ENCODE measurements at places on chromosomes 12 and 14.
A peak's percentile ranks its signal among the peaks of the same experiment; 100 is the strongest.

GRCh38 chr12:101880769-101881168 is 3.4 kb downstream of the DRAM1 start:
- DNase-seq: no peak

GRCh38 chr12:129588142-129588541 is 315.7 kb downstream of the TMEM132D start:
- no peak for DNase-seq

DNA sequence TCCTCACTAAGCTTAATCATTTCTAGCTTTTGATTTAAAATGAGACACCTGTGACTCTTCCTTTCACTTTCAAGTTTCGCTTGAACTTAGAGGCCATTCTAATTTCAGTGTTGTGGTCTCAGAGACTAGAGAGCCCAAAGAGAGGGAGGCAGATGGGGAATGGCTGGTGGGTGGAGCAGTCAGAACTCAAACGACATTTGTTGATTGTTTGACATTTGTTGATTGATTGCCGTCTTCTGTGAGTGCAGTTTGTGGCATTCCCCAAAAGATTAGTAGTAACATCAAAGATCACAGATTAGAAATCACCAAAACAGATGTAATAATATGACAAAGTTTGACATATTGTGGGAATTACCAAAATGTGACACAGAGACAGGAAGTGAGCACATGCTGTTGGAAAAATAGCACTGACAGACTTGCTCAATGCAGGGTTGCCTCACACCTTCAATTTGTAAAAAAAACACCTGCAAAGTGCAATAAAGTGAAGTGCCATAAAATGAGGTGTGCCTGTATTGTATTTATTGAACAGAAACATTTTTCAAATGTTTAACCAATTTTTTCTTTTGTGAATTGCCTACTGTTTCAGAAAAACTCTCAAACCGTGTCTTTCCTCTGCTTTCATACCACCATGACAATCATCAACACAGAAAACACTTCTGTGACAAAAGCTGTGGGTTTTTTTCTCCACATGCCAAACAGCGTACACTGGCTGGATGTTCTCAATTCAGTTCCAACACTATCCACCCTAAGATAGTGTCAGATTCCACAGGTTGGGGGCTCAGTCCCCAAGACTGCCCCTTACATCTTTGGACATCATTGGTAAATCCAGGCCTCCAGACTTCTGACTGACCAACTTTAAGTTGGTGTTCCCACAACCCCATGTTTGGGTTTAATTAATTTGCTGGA is 376.3 kb upstream of the RGS6 start:
- DNase-seq: peak; percentile 76

DNA sequence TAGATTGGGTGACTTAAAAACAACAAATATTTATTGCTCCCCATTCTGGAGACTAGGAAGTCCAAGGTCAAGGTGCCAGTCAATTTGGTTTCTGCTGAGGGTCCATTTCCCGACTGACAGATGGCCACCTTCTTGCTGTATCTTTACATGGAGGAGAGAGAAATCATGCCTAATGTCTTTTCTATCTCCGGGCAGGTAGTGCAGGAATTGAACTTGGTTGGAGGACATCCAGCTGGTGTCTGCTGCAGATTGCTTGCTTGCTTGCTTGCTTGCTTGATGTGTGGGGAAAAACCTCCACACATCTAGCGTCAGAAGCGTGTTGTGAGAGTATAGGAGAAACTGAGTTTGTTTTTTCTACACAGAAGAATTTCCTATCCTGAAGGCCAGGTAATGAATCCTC is 561.4 kb downstream of the DIO2 start:
- no peak for DNase-seq

GRCh38 chr12:32568228-32568627 is 110.9 kb upstream of the DNM1L start:
- peak; percentile 95 for DNase-seq

- no peak for DNase-seq
Measured at GRCh38 chr12:55704824-55705718, 2.6 kb downstream of the ITGA7 start.

DNA sequence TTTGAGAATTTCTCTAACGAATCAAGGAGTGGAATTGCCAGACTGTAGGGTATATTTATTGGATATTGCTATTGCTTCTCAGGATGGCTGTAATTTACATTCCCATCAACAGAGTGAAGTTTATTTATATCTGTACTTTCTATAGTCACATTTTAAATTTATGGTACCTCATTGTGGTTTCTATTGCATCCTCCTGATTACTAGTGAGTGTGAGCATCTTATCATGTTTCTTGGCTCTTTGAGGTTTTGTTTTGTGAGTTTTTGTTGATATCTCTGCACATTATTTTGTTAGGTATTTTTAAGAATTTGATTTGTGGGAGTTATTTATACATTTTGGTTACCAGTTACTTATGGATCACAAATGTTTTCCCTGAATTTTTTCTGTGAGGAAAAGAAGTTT is 13.9 kb downstream of the DNM1L start:
- no peak for DNase-seq

Measured in epithelial cell of esophagus (primary cell).